ENCODE measurements at places on chromosomes 5 and 9.
A peak's percentile ranks its signal among the peaks of the same experiment; 100 is the strongest.

DNA sequence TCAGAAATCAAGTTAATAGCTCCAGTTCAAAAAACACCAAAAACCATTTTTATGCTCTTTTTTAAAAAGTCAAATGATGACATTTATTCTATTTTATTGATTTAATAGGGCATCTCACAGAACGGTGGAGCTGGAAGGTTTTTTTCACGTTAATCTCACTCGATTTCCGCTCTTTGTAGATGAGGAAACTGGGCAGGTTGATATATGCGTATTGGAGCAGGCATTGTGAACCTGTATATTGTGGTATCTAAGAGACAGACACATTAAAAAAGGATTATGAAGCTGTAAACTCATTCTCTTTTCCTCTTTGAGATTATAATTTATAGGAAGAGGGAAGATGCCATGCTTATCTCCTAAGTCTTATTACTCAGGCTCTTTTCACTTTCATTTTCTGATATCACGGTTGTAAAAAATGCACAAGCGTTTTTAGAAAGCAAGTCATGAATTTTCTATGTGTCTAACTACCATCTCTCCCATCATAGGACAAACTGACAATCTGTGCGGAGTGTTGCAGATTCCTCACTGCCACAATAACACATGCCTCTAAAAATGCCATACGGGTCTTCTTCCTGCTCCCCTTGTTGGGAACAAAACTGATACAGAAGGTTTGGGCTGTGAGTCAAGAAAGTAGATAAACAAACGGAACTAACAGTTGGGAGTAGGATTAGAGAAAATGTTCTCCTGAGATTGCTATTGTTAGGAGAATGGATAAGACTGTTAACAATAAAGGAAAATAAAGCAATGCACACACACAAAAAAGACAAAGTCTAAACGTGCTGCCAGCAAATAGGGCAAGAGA lies 1997.7 kb downstream of the MAT2B start:
- no peak for DNase-seq

DNA sequence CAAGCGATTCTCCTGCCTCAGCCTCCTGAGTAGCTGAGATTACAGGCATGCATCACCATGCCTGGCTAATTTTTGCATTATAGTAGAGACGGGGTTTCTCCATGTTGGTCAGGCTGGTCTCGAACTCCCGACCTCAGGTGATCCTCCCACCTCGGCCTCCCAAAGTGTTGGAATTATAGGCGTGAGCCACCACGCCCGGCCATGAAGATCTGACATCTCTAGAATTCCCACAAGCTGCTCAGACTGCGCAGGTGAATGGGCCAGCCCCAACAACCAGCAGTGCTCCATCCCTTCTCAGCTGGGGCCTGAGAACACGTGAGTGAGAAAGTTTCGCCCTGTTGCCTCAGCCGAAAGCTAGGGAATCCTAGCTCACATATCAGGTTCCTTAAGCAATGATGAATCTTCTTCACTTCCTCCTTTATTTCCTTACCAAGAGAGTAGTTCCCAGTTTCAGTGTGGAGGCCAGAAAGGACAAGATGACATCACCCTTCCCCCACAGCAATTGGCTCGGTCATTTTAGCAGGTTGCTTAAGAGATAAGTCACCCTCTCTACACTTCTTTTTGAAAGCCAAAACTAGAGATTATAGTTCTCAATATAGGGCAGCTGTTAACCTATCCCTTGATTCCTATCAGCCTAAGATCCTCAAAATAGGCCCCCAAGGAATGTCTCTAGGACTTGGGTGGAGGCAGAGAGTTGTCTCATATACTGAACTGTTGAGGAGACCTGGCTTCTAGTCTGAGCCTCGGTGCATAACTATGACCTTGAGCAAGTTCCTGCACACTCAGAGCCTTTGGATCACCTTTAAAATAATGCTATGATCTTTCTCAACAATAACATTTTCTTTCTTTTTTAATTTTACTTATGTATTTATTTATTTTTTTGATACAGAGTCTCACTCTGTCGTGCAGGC lies 23.9 kb upstream of the PPP2CA start:
- no peak for DNase-seq

- peak; percentile 84 for DNase-seq
These were observed 419.5 kb upstream of the CTNND2 start for GRCh38 chr5:12323637-12324229.

DNA sequence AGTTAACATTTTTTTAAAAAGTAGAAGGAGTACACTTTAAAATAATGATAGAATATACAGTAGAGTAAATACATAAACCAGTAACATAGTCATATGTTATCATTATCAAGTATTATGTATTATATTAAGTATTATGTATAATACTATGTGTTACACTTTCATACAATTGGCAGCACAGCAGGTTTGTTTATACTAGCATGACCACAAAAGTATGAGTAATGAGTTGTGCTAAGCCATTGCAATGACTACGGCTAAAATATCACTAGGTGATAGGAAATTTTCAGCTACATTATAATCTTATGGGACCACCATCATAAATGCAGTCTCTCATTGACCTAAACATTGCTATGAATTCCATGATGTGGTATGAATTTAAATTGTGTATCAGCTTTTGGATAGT lies 506.0 kb downstream of the HTR1A start:
- no peak for DNase-seq

DNA sequence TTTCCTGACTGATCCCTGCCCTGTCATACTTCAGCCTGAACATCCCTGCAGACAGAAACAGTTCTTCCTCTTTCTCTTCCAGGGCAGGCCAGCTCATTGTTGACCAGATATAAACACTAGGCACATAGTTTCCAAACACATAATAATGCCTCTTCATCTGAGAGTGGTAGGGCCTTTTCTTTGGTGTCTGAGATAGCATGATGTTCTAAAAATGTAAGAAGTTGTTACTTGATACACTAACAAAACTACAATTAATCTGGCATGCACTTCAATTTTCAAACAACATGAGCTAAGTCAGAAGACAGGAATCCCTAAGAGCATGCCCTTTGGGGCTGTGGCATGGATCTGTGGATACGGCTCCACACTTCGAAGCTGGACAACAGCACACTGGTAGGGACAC lies 246.6 kb downstream of the SPOCK1 start:
- DNase-seq = no peak

- DNase-seq = peak; percentile 4
These were observed 46.2 kb upstream of the RNF20 start for GRCh38 chr9:101487443-101487840.

DNA sequence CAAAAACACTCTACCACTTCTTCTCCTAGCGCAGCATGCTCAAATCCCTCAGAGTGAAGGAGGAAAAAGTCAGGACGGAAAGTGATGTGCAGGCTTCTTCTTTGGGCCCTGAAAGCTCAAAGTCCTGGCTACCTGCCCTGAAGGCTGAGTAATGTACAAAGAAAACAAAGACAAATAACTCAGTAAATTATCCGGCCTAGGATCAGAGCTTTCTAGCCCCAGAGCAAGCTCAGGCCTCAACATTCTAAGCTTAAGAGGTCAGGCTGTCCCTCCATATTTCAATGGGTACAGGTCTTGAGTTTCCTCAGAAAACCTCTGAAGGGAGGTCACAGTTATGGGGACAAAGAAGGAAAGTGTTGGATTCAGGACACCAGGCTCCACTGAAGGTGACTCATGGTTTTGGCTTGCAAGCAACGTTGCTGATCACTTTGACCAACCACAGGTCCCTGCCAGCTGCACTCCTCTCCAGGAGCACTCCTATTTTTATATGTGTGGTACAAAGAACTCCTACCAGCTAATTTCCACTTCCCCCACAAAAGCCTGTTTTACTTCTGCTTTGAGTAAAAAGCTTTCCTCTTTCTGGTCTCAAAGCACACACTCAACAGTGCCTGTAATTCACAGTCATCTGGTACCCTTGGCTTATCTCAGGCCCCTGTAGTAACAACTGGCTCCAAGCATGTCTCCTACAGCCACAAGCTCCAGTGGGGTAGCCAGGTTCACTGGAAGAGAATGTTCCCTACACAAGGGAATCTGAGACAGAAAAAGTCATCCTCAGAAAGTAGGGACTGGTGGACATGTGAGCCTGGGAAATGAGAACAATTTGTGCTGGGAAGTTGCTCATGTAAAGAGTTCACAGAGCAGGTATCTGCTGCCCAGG lies 115.7 kb downstream of the UGCG start:
- peak; percentile 44 for DNase-seq

GRCh38 chr5:112174959-112175594 lies 244.0 kb downstream of the EPB41L4A start:
- DNase-seq = peak; percentile 58

GRCh38 chr5:152271420-152271819 lies 133.7 kb downstream of the NMUR2 start:
- peak; percentile 43 for DNase-seq

DNA sequence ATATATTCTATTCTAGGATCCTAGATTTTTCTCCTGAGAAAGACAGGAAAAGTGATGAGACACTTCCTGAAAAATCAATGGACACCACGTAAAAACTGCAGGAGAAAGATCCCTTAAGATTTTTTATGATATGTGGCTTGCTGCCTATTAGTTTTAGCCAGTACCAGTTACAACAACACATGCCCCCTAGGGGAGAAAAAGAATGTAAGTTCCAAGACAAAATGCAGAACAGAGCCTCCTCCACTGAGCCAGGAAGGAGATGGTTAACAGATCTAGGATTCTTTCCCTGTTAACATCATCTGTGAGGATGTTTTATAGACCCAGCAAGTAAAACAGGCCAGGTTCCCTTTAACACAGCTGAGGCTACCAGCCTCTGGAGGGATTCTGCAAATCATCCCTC lies 574.7 kb downstream of the TLE4 start:
- peak; percentile 18 for DNase-seq

- DNase-seq = no peak
These were observed 99.9 kb upstream of the ZNF618 start for GRCh38 chr9:113776194-113776593.

DNA sequence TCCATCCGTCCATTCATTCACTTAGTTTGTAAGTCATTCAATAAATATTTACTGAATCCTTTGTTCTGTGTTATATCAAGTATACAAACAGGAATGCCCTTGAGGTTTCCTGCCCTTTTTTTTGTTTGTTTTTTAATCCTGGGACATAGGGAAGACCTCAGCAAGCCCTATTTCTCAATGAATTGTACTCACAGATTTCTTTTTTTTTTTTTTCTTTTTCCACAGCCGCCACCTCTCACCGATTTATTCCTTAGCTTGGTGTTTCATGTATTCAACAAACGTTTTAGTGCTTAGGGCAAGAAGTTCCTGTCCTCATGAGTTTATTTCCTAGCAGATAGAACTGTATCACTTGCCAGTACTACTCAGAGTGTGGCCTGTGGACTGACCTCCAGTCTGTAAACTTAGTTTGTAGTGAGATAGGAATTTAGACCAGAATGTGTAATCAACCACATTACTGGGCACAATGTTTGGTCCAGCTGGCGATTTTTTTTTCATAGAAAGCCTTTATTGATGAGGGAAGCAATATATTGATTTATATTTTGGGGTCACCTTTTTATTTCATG lies 35.4 kb upstream of the C5orf47 start:
- DNase-seq = no peak

GRCh38 chr9:137307255-137308056 lies 5.4 kb upstream of the NRARP start:
- DNase-seq = no peak

DNA sequence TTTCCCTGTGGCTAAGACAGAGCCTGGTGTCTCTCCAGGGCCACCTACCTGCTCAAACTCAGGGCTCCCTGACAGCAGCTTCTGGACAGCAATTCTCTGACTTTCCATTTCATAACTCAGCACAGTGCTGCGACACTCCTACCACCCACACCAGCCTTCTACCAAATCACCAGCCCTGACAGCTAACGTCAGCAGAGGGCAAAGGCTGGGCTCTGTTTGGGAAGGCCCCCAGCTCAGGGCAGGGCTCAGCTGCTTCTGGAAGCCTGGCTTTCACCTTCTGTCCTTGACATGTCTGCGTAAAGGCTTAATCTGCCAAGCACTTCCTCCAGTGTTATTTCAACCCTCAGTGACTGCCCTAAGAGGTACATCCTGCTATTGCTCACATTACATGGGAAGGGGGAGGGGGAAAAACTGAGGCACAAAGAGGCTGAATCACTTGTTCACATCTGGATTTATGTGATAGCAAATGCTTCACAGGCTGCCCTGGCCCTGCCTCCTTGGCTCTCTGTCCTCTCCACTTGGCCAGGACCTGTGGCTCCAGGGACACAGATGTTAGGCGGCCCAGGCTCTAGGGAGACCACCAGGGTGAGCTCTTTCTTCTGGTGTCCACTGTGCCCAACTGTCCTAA lies 102.5 kb upstream of the PANK3 start:
- no peak for DNase-seq

DNA sequence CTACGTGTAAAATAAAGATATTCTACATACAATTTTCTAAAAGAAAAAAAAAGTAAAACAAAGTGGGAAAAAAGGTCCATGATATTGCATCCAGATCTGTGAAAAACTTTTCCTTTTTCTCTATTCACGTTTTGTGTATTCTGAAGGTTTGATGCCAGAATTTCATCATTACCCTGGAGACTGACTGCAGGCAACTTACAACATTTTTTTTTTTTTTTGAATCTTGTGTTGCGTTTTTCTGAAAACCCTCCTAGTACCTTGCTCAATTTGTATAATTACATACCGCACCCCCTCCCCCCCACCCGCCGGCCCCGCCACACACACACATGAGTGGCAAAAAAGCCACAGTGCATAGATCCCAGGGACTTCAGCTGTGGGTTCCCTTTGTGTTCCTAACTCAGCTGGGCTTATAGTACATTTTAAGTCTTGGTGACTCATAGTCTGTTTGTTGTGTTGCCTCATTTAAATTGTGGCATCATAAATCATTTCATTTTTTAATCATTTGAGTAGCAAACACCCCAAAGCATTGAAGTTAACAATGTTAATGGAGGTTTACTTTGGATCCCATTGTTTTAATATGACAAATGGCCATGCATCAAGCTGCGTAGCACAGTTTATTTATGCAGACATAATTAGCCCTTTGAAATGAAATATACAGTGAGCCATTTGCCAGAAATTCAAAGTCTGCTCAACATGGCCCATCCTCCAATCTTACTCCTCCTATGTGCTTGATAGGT lies 36.0 kb downstream of the PRDM6 start:
- no peak for DNase-seq

DNA sequence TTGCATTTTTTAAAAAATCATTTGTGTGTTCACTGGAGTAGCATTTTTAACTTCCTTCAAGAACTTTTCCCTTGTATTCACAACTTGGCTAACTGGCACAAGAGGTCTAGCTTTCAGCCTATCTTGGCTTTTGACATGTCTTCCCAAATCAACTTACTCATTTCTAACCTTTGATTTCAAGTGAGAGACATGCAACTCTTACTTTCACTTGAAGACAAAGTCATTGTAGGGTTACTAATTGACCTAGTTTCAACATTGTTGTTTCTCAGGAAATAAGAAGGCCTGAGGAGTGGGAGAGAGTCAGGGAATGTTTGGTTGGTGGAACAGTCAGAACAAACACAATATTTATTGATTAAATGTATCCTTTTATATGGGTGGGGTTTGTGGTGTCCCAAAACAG lies 95.0 kb upstream of the C9orf72 start:
- DNase-seq = no peak

GRCh38 chr5:130295235-130295634 lies 391.0 kb downstream of the CHSY3 start:
- no peak for DNase-seq

Measured in ELF-1 (cell line).